Inflammatory macrophage (primary cell): ENCODE measurements at places on chromosomes 6 and 20.

- no peak for DNase-seq
Observed at GRCh38 chr20:35342154-35342769, 50.0 kb upstream of the FAM83C start.

- DNase-seq = no peak
Observed at GRCh38 chr6:170463101-170463721, 89.9 kb downstream of the PSMB1 start.

DNA sequence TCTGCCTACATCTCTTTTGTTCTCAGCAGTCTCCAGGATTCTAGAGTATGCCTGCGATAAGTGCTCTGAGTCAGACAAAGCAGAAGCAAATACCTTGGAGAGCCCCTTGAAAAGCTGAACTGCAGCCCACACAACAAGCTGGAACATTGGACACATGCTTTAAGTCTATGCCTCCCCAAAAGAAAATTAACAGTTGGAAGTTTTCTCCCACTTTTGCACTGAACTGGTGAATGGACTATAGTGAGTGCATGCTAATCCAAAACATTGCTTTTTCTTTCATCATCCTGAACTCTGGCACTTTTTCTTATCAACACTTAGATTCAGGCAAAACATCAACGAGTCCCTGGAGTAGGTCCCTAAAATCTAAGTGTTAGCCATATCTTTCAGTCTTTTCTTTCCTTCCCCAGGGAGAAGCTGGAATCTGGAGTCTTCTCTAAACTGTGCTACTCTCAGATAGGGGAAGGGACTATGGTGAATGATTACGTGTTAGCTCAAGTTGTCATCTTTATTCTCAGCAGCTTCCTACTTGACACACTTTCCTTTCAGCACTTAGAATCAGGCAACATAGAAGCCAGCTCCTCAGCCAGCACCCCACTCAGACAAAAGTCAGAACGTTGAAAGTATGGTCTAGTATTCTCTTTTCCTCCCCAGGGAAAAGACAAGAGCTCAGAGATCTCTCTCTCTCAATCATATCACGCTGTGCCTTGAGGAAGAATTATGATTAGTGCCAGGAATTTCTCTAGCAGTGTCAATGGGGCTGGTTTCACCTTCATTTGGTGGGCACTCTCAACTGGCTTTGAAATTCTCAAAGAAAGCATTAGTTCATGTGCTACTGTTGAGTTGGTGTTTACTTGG, 811.0 kb upstream of the GJE1 start:
- DNase-seq = no peak

GRCh38 chr20:62754991-62755356, 41.3 kb upstream of the MRGBP start:
- no peak for DNase-seq

GRCh38 chr6:107064579-107065065, 36.6 kb downstream of the MTRES1 start:
- peak; percentile 73 for DNase-seq

- no peak for DNase-seq
Observed at GRCh38 chr6:109174916-109175315, 79.6 kb downstream of the CEP57L1 start.

DNA sequence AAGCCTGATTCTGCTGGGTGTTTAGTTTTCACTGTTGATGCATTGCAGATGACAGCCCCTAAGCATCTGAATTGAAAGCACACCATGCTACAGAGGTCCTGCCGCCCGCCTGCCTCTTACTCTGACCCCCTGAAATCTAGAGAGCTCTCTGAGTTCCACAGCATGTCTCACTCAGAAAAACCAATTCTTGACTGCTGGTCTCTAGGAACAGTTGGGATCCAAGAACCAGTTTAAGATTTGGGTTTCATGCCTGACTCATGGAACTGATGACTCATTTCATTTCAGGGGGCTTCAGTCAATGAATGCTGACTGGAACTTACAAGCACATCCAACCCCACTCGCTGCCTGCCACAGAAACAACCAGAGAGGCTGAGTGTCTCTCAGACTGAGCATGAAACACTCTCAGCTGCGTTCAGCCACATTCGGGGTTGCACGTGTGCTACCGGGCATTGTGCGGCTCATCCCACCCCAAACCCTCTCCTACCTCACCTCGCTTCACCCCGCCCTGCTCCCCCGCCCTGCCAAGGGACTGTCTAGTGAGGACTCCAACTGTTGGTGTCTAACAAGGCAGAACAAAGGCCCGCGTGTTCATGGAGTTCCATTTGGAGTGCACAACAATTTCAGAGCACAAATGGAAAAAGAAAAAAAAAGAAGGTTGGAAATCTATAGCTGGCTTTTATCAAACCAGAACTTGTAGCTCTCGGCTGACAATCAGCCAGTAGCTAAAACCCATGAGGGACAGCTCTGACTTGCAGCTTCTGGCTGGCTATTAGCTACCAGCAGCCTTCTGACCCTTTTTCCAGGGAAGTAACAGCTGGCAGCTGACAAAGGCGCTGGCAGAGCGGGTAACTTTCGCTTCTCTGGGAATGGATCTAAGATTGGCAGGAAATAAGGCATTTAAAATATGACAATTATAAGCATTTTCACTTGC, 20.0 kb upstream of the TRAF3IP2 start:
- DNase-seq = no peak

DNA sequence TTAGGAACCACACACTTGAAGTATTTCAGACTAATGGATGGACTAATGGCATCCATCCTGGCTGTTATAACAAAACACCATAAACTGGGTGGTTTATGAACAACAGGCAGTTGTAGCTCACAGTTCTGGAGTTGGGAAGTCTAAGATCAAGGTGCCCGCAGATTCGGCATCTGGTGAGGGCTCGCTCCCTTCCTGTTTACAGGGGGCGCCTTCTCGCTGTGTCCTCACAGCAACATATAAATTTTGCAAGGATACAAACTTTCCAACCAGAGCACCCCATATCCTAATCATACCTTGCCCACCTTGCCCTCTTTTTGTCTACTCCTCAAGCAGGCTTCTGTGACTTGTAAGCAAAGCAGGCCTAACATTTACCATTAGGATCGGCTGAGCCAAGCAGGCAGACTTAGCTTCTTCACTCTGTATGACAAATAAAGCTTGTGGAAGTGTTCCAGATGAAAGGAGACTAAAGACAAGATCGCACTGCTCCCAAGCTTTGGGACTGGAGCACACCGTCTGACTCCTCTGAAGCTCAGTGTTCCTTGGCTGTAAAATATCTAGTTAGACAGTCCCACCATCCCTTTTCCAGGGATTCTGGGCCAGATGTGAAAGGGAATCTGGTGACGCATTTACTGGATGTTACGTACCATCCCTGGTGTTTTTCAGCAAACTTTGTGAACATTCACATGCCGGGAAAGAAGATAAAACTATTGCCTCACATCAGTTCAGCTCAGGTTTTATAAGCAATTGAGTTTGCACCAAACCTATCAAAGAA, 34.9 kb downstream of the GFOD1 start:
- no peak for DNase-seq

DNA sequence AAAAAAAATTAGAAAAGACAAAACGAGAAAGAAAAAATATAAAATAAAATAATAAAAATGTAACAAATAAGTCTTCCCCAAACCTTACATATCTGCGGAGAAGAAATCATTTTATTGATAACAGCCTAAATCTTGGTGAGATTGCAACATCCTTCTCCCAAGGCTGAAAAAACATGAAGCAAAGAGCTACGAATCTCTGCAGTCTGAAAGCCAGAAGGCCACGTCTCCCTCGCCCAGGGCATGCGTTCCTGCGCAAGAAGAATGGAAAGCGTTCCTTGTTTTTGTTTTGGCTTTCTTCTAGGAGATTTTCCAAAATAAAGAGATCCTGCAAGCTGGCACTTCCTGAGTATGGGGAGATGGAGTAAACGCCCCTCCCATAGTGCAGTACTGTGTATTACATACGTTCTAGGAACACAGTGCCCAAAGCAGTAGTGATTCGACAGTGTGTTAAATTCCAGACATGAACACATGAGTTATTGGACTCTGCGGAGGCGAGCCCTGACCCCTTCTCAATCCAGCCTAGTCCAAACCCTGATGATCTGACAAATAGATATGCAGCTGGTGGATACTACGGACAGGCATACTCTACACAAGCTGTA, 126.7 kb upstream of the RREB1 start:
- no peak for DNase-seq

DNA sequence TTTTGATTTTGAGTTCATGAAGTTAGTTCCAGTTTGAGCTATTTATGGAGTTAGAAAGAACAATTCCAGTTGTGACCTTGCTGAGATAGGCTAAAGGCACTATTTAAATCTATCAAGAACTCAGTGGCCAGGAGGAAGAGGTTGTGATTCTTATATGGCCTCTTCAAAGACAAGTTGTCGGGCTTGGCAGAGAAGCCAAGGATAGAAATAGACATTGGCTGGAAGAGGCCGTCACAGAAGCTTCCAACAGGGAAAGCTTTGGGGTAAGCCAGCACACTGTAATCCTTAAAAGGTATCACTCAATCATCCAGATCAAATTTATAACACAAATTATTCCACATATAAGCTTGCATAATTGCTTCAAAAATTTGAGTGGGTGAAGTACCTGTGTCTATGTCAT, 286.1 kb downstream of the SYNE1 start:
- DNase-seq = no peak

- DNase-seq = no peak
Observed at GRCh38 chr20:17542993-17543412, 11.8 kb upstream of the BFSP1 start.

GRCh38 chr6:70151616-70152015, 151.3 kb downstream of the COL9A1 start:
- no peak for DNase-seq

- peak; percentile 97 for DNase-seq
Observed at GRCh38 chr6:127457456-127458064, 1.6 kb downstream of the KIAA0408 start.

DNA sequence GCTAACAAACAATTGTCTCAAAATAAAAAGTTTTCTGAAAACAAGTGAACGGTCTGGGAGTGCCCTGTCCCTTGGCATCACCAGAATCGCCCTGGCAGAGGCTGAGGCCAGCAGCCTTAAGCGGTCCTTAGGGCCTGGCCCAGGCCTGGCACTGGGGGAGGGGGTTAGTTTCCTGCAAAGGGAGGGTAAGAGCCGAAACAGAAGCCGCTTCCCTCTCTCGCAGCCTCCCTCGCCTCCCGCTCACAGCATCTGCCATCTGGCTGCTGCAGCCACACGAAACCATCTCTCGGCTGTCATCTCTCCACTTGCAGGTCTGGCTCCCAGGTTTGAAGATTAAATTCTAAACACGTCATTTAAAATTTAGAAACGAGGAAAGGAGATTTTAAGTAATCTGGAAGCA, 31.5 kb downstream of the PMEPA1 start:
- DNase-seq = peak; percentile 6

GRCh38 chr6:108353853-108354252, 59.0 kb downstream of the AFG1L start:
- DNase-seq = no peak

DNA sequence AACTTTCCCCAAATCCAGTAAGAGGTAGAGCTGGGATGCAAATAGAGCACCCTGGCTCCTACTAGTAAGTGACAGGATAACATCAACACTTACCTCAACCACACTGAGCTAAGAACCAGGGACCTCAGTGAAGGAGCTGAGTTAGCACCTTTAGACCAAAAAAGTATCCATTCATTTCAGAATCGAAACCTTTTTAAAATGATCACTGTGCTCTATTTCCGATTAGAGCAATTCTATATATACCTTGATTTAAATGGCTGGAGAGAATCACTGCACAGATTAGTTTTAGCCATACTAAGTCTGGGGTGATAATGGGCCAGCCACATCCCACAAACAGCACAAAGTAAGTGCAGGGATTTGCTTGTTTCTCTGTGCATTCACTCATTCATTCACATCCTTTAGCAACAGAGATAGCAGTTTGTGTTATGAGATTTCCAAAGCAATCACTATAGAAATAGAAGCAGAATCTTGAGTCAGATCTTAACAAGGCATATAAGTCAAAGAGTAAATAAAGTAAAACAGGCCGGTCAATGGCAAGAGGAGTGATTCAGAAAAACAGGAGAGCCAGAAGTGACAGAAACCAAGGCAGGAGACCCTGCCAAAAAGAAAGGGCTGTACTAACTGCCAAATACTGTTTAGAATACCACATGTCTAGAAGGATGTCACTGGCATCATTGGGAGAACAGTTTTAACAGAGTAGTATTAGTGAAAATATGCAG, 136.3 kb downstream of the KIF13A start:
- DNase-seq = no peak

DNA sequence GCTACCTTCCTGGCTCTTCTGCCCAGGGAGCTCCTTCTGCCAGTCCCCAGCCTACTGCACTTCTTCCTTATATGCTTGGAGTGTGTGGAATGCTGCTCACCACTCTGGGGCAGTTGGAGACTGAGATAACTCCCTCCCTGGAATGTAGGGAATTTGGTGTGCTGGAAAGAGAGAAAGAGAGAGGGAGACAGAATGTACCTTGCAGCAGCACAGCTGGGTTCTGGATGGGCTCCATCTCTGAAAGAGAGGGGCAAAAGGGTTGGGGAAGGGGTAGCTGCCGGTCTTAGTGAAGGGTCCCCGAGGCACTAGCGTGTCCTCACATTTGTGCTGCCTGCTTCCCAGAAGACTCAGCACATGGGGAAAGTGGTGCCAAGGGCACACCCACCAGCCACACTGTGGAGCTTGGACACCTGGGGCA, 40.2 kb upstream of the DDR1 start:
- no peak for DNase-seq

DNA sequence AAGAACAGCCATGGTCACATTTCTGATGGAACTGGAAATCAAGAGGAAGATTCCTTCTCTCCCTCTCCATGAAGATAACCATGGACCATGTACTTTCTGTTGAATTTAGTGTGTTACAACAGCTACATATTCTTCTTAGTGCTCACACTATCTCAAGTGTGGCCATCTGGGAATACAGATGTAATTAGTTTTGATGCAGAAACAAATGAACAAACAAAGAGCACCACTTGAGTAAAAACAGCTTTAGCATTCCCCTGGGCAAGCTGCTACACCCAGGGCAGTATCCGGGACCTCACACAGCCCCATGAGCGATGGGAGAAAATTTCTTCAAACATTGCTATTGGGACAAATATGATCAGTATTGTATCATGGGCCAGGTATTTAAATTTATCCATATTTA, 75.2 kb downstream of the RAMACL start:
- DNase-seq = no peak

GRCh38 chr20:4961746-4962145, 39.6 kb downstream of the SLC23A2 start:
- DNase-seq = peak; percentile 85

GRCh38 chr6:53917464-53917842, 122.6 kb downstream of the LRRC1 start:
- DNase-seq = no peak

DNA sequence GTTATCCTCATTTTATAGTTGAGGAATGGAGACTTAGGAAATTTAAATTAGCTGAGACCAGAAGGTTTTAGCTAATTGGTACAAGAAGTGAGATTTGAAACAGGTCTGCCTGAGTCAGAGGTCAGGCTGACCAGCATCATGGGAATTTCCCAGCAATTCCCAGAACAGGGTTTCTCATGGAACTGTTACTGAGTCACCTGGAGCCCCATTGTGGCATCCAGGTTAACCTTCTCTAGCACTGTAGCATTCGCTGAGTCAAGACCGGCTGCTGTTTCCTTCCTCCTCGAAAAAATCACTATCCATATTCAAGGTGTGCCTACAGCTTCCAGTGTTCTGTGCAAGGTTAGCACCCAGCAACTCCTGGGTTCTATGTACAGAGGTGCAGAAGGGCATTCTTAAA, 238.0 kb upstream of the MAN1A1 start:
- DNase-seq = no peak

GRCh38 chr20:64056889-64057627, 5.9 kb upstream of the TCEA2 start:
- DNase-seq = no peak

GRCh38 chr6:137776786-137777686, 90.0 kb upstream of the TNFAIP3 start:
- DNase-seq = no peak
